Spinal cord (tissue), 10 donors: ENCODE measurements at places on chromosomes 16 and 17. TPM values are rescaled to one million over a fixed set of nuclear protein-coding genes. Genes with fewer than 3 reads are reported as not detected.

DNA sequence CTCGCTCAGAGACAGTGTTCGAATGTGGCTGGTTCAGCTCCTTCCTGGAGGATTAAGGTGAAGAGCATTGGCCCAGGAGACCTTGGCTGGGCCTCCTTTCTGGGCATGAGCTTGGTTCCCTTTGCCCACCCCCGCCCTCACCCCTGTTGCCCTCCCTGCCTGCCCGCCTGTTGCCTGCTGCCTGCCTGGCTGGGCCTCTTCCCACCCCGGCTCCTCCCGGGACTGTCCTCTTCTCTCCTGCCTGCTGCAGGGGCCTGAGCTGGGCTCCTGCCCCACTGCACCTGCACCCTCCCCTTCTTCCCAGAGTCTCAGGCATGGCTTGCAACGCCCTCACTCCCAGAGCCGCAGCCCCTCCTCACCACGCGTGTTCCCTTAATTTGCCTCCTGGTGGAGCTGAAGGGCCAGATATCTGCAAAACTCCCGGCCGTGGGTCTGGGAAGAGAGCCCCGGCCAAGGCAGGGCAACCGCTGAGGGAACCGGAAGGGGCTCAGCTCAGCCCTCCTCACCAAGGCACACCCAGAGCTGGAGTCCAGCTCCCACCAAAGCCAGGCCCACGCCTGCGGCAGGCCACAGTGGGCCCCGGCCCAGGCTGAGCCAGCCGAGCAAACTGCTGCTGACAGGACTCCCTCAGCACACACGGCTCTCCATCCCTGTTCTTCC, 31.2 kb downstream of the MNT start:
- H3K4me1 ChIP-seq: peaks cover 24% of the 10 kb centered on the region
- DNase-seq: no peak
- peaks cover 93% of the 10 kb centered on the region for H3K36me3 ChIP-seq
- H3K27me3 ChIP-seq: no peaks in the 10 kb centered on the region
- H3K4me3 ChIP-seq: no peak overlapping the region

GRCh38 chr17:16878606-16879005, 93.3 kb downstream of the TNFRSF13B start:
- H3K4me1 ChIP-seq: no peaks in the 10 kb centered on the region
- no peak for DNase-seq
- H3K27me3 ChIP-seq: no peaks in the 10 kb centered on the region
- no peak overlapping the region for H3K27ac ChIP-seq
- H3K36me3 ChIP-seq: no peaks in the 10 kb centered on the region

Gene CES3
- polyA plus RNA-seq: 1.1 TPM

Gene CRYM
- 4.3 TPM for polyA plus RNA-seq

- H3K27ac ChIP-seq: no peak overlapping the region
- peaks cover 4% of the 10 kb centered on the region for H3K4me1 ChIP-seq
- DNase-seq: no peak
- H3K4me3 ChIP-seq: no peak overlapping the region
These were observed 220.4 kb downstream of the CBLN1 start for GRCh38 chr16:49061137-49061714.
